B cell (primary cell): ENCODE measurements at places on chromosomes 11 and 22. TPM values are rescaled to one million over a fixed set of nuclear protein-coding genes. Genes with fewer than 3 reads are reported as not detected.

CBLIF gene
- not detected in 2 replicates for total RNA-seq

UBQLN3 gene
- total RNA-seq = 0.46 and 0.59 TPM in 2 replicates

CRYBA4 gene
- not detected in 2 replicates for total RNA-seq

MOV10L1 gene
- not detected in 2 replicates for total RNA-seq

IL18 gene
- total RNA-seq = 0.58 and 0.67 TPM in 2 replicates

TENM4 gene
- total RNA-seq = 2.1 and 5.7 TPM in 2 replicates
